Cerebellar nuclear complex (tissue), 1 donor: ENCODE measurements at places on chromosomes 16 and 17.

- no peak for DNase-seq
These were observed 39.3 kb upstream of the AQP8 start for GRCh38 chr16:25177512-25177830.

DNA sequence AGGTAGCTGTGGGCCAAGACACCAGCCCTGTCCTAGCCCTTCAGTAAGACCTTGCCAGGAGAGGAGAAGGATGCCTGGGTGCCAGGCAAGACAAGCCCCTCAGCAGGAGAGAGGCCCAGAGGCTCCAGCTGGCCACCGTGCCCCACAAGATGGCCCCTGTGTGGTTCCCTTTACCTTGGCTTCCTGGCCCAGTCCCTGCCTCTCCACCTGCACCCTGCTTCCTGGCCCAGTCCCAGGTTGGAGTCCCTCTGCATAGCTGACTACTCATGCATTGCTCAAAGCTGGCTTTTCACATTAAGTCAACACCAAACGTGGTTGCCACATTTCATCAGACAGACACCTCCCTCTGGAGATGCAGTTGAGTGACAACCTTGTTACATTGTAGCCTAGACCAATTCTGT lies 4.0 kb downstream of the SYNGR3 start:
- DNase-seq, result no peak

GRCh38 chr16:81711657-81712319 lies 67.3 kb upstream of the PLCG2 start:
- no peak for DNase-seq

- DNase-seq, result no peak
These were observed 233.2 kb downstream of the PMP22 start for GRCh38 chr17:15031975-15032374.

- no peak for DNase-seq
These were observed 4.6 kb downstream of the TEN1 start for GRCh38 chr17:75983501-75984181.

GRCh38 chr17:70366386-70366785 lies 197.1 kb downstream of the KCNJ2 start:
- no peak for DNase-seq

- no peak for DNase-seq
These were observed 858 bp downstream of the MMD start for GRCh38 chr17:55420776-55421178.

- DNase-seq, result no peak
These were observed 12.4 kb upstream of the CCR7 start for GRCh38 chr17:40577611-40578065.

- DNase-seq, result no peak
These were observed 8.2 kb downstream of the VPS4A start for GRCh38 chr16:69319381-69319780.

DNA sequence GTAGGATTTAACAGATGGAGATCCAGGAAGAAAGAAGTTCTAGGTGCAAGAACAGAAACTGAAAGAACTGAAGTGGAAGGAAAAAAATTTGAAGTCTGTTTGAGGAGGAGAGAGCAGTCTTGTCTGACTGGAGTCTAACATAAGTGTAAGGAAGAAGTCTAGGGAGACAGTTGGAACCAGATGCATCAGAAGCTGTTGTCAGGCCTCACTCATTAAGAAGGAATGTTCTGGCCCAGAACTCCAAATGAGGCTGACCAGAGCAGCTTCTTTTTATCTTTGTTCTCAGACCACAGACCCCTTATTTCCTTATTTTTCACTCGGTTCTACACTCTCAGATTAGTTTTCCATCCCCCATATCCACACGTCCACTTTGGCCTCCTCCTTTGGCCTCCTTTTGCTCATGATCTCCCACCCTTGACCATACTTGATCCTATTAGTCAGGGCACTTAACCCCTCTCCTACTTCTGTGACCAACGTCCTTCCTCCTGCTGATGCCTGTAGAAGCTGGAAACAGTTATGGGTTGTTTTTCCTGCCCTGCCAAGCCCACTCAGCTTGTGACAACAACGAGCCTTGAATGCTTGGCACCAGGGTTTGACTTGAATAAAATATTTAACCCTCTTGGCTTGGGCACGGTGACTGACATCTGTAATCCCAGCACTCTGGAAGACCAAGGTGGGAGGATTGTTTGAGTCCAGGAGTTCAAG lies 7.0 kb upstream of the MYH2 start:
- no peak for DNase-seq
